K562 (cell line): ENCODE measurements at places on chromosomes 1 and 21.

DNA sequence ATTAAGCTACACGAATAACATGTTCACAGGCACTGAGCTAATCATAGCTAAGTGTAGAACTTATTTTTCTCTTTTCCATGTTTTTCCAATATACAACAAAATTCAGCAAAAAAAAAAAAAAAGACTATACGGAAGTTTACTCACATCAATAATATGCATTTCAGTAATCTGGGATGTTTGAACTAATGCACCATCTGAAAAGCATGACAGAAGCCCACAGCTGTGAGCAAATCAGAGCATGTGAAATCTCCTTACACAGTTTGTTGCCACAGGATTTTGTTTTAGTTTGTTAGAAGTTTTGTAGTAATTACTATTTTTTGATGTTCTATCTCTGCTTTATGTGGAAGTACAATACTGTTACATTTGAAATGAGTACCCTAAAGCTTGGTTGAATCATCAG lies 1051.7 kb downstream of the TTLL7 start:
- no peak for DNase-seq

GRCh38 chr1:39573736-39574624 lies 2.6 kb downstream of the PABPC4 start:
- peak; percentile 48 for DNase-seq

DNA sequence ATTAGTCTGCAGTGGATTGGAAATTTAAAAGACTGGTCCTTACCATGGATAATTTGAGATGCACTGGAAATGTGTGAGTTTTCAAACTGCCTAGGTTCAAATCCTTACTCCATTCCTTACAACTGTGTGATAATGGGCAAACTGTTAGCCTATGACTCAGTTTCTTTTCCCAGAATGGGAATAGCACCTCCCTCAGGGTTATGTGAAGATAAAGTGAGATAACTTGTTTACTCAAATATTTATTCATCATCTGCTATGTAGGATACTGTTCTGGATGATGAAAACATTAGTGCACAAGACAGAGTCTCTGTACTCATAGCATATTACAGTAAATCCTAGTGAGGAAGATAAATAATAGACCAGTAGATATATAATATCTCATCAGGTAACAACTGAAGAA lies 28.6 kb downstream of the LRIG2 start:
- DNase-seq = no peak

DNA sequence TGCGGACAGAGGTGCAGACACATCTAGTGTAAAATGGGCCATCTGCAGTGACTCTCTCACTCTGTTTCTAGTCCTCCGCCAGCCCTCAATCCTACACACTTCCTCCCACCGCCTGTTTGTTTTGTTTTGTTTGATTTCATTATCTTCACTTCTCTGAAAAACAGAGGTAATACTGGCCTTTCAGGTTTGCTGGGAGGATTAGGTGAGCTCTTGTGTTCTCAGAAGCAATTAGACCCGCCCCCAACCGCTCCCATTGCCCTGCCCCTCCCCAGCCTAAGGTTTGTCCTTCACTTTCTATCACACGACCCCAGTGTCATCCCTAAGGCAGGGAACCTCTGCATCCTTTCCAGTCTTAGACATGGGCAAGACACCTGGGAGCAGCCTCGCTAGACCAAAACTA lies 43.2 kb upstream of the TACSTD2 start:
- DNase-seq = no peak

- no peak for DNase-seq
Observed at GRCh38 chr1:150846473-150847146, 29.8 kb downstream of the ARNT start.

GRCh38 chr1:87899746-87900145 lies 571.1 kb downstream of the LMO4 start:
- no peak for DNase-seq

DNA sequence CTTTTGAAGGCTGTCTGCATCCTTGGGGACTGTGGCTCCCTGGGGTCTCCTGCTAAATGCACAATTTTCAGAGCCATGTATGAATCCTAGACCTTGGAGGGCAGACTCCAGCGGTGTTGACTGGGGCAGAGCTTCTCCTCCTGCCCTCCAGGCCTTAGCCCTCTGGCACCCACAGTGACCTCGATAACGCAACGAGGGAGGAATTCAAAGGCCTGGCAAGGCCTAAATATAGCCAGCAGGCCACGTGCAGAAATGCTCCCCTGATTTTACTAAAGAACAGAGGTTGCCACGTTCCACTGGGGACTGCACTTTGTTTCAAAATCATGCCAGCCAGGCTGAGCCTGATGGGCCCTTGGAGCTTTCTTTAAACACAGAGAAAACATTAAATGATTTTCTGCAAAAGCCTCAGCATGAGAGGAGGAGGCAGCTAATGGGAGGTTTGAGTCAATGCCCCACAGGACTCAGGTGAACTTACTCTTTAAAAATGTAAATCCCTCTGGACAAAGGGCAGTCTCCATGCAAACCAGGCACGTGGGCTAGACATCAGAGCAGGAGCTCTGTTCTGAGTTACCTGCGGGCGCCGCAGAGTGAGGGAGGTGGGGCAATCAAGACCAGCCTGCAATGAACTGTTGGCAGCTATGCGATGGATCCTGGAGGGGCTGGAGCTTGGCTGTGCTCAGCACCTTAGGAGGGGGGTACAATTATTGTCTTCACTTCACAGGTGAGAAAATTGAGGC lies 28.0 kb downstream of the GRIK3 start:
- no peak for DNase-seq

GRCh38 chr1:237041795-237042525 lies at the start of gene RYR2:
Gene RYR2 (plus strand): TSS chr1:237042184. CDS start chr1:237042522, 338 bp downstream.
- DNase-seq = no peak

DNA sequence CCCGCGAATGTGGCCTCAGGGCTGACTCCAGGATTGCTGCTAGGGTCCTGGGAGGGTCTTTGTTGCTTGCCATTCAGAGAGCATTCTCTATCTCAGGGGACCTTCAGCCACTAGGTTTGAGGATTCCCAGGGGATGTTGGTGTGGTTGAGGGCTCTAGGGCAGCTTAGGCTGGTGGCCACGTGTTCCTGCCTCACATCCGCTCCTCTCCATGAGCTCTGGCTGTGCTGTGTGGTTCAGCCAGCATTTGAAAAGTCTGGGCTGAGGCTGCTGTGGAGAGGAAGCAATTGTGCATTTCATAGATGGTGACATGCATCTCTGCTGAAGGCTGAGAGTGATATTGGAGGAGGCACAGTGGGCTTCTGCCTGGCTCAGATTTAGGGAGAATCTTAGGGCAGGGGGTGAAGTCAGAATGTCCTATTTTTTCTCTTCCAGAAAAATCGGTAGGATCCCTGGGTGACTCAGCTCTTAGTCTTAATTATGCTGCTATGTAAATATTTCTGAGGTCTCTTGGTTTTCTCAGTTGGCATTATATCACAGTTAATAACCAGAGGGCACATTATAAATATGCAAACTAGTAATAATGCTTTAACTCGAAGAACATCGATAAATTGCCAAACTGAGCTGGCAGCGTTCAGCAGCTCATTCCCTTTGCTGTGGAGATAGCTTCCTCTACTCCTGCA lies 182.3 kb downstream of the CAMTA1 start:
- DNase-seq = no peak

DNA sequence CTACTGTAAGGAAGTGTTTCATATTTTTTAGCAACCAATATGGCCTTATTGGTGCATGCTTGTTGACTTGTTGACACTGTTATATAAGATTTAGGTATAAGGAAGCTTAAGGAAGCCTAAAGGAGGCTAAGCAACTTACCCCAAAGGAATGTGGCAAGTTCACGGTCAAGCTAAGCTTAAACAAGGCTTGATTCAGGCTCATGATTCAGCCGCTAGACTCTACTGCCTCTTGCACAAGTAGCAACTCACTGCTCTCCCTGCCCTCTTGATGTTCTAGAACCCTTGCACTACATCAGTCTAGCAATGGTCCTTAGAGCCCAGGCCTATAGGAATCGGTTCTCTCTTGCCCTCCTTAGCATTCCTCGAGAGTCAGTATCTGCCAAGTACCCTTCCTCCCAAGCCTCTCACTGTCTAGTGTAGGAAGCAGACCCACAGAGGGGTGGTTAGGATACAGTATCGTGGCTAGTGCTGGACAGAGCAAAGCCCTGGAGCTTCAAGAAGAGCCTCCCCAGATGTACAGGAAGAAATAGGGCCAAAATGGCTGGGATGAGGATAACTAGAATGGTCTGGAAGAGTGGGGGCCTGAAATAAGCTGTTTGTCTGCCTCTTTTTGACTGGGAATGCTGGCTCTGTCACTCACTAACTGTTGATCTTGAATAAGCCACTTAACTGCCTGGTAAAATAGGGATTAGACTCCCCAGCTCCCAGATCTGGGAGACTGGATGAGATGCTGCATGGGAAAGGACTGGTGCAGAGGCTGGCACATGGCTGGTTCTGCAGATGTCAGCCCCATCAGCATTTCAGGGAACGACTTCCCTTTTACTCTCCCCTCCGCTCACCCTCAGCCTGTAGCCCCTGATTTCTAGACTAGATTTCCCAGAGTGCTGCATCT lies 122.2 kb downstream of the NAV1 start:
- no peak for DNase-seq

GRCh38 chr1:80250573-80251168 lies 1244.1 kb upstream of the ADGRL4 start:
- DNase-seq = no peak

DNA sequence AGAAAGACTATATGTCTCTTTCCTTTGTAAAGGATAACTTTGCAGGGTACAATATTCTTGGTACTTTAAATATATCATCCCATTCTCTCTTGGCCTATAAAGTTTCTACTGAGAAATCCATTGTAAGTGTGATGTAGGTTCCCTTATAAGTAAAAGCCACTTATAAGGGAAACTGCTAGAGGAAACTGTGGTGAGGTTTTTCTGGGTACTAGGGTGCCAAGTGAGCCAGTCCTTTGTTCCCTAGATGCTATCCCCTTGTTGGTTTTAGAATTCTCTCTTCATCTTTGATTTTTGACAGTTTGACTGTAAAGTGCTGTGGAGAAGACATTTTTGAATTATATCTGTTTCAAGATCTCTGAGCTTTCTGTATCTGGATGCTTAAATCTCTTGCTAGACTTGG lies 108.9 kb upstream of the NEK7 start:
- DNase-seq = no peak

DNA sequence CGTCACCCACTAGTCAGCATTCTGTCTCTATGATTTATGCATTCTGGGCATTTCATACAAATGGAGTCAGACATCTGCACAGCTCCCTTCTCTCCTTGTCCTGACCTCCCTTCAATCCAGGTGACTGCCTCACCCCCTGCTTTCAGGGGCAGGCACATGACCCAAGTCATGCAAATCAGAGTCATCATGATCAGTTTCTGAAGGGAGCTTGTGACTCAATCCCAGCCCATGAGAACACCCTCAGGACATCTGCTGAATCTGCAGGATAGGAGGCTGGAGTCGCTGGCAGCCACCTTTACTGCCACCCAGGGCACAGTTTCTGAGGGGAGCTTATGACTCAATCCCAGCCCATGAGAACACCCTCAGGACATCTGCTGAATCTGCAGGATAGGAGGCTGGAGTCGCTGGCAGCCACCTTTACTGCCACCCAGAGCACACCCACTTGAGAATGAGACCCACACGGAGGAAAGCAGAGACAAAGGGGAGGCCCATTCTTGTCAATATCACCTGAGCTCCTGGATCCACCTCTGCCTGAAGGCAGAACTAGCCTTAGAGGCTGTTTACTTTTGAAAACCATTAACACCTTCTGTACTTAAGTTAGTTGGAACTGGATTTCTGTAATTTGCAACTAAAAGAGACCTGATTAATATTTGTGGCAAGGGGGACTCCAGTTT lies 62.3 kb upstream of the SLC25A33 start:
- no peak for DNase-seq

- no peak for DNase-seq
Observed at GRCh38 chr1:226215239-226215638, 8.2 kb upstream of the MIXL1 start.

DNA sequence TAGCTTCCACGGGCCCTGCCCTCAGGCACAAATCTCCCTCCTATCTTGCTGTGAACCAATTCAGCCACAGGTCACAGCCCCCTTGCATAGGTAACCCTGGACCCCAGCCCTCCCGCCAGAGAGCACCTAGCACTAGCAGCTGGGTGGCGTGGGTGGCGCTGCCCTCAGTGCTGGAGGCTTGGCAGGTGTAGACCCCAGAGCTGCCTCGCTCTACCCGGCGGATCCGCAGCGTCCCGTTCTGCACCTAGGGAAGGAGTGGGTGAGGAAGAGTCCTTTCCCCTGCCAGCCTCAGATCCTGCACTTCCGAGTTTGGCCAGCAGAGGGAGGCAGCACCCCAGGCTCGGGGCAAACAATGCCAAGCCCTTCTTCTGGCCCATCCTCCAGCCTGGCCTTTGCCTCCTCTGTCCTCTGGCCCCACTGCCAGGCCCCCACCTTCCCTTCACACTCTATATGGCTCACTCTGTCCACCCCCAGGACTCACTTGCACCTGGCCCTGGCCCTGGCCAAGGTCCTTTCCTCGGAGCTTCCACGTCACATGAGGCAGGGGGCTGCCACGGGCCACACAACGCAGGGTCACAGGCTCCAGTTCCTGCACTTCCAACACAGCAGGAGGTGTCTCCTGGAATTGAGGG lies 9.0 kb downstream of the IGSF9 start:
- peak; percentile 81 for DNase-seq

DNA sequence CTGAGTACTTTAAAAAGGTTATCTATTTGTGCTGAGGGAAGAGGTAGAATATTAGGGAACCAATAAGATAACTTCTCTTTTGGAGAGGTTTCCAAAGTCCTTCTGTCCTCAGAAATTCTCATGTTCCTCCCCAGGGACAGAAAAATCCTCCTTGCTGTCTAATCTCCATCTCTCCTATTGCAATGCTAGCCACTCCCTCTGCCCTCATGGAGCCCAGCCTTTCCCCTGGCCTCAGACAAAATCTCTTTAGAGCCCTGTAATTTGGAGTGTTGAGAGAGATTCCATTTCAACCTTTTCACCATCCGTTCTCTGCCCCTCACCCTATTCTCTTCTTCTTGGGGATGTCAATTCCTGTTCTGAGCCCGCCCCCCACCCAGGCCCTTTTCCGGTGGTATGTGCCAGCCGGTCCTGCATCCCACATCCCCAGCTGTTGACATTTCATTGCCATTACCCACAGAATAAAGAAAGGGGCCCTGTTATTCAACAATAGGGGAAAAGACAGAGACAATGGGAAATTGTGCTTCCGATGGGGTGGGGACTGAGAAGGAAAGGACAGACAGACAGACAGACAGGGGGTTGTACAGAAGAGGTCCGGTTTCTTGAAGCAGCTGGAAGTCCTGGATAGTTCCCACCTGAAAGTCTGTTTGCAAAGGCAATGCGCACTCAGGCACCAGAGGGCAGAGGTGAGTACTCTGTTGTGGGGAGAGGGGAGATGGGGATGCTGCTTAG lies at the start of gene HAPLN2:
HAPLN2 (plus strand) TSS at position 563 of the 729 bp plus-strand sequence. CDS start 4,076 bp downstream, outside the sequence.
- peak; percentile 47 for DNase-seq

- no peak for DNase-seq
Observed at GRCh38 chr1:204314171-204314892, 45.4 kb downstream of the PLEKHA6 start.

DNA sequence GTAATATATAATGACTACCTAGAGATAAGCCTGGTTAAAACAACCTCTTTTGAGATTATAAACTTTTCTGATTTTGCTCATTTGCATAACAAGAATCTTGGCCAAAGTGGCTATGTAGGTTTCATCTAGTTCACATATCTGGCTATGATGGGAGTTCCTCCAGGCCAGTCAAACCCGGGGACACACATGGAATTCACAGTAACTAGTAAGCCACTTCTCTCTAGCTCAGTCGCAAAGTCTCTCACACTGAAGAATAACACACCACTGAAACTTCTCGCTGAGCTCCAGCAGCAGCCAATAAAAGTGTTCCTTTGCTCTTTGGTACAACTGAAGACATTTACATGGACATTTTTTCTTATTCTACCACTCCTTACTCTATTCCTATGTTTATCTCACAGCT lies 36.0 kb upstream of the GRIK1 start:
- no peak for DNase-seq

GRCh38 chr1:163196449-163196787 lies 6.3 kb downstream of the RGS5 start:
- DNase-seq = no peak

- DNase-seq = no peak
Observed at GRCh38 chr1:91026777-91027176, 4.9 kb upstream of the ZNF644 start.
